Fibroblast of skin of back (primary cell): ENCODE measurements at places on chromosomes 1 and 21.
A peak's percentile ranks its signal among the peaks of the same experiment; 100 is the strongest.

DNA sequence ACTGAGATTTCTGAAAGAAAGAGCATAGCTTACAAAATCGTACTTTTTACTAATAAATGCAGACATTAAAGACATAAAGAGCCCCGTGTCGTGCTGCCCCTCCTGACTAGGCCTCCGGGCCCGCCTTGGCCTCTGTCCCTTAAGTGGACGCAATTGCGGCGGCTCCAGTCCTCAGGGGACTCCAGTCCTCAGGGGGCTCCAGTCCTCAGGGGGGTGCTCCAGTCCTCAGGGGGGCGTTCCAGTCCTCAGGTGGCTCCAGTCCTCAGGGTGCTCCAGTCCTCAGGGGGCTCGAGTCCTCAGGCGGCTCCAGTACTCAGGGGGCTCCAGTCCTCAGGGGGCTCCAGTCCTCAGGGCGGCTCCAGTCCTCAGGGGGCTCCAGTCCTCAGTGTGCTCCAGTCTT, 10.6 kb upstream of the OR2M2 start:
- no peak for DNase-seq

- DNase-seq = peak; percentile 87
Measured at GRCh38 chr1:15703562-15703961, 19.4 kb downstream of the PLEKHM2 start.

- peak; percentile 11 for DNase-seq
Measured at GRCh38 chr1:40248412-40248811, 675 bp downstream of the TMCO2 start.

- no peak for DNase-seq
Measured at GRCh38 chr1:244054247-244054923, 3.3 kb downstream of the ZBTB18 start.
